ENCODE measurements at places on chromosomes 3 and 15. TPM values are rescaled to one million over a fixed set of nuclear protein-coding genes. Genes with fewer than 3 reads are reported as not detected.
A peak's percentile ranks its signal among the peaks of the same experiment; 100 is the strongest.

Gene CNTN3
- 5.8 TPM for polyA plus RNA-seq

Gene RAD51
- 12.5 TPM for polyA plus RNA-seq

Gene GXYLT2
- 14.1 TPM for polyA plus RNA-seq

Gene PLSCR5
- polyA plus RNA-seq, result not detected

DNA sequence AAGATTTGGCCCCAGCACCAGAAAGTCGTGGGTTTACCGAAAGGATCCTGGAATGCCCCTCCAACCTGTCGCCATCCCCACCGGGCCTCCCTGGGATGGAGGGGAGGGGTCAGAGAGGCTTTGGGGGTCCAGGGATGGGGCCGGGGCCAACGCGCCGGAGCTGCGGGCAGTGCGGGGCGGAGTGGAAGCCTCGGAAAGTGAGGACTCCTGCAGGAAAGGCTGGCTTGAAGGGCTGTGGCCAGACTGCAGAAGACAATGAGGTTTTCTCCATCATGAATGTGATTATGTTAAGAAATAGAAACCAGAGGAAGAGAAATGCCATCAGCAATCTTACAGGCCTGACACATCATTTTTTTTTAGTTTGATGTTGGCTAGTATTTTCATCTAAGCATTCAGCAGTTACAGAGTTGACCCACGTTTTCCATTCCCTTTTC lies 738 bp downstream of the YEATS2 start:
- peak; percentile 47 for DNase-seq

- no peak for DNase-seq
These were observed 42.0 kb downstream of the UMPS start for GRCh38 chr3:124772081-124772831.

DNA sequence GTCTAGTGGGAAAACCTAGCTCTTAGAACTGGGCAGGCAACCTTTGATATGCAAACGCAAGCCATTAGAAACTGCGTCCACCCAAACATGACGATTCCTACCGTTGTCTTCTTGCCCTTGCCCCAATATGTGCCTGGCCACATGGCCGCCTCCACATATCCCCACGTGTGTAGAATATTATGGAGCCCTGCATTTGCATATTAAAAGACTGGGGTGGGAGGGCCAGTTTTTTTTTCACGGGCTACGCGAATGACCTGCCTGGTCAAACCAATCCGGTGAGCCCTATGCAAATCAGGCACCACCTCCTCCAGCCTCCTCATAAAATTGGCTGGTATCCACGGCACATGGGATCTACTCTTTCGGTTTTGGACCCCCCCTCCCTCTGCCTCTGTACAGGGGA lies 381.0 kb upstream of the RGMA start:
- DNase-seq, result no peak

DNA sequence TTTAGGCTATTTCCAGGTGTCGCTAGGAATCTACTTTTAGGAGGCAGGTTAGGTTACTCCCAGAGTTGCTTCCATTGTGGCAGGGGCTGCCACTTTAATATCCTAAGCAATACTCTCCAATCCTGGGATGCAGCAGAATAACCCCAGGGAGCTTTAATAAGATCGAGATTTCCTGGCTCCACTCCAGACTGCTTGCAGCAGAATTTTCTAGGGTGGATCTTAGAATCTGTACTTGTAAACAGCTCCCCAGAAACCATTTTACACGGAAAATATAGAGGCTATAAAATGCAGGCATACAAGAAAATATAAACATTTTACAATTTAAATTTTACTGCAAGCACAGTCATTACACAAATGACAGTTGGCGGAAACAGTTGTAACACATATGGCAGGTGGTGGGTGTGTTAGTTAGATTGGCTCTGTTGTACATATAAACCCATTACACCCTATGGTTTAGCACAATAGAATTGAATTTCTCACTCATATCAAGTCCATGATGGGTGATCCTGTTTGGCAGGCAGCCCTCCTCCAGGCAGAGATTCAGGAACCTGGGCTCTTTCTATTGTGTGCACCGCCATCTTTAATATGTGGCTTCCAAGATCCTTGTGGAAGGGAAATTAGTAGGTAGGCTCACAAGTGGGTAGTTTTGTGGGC lies 35.0 kb upstream of the TNFAIP8L3 start:
- DNase-seq, result no peak

GRCh38 chr15:68232449-68232848 lies 2.9 kb upstream of the CLN6 start:
- no peak for DNase-seq

- DNase-seq, result no peak
These were observed 72.7 kb upstream of the DCLK3 start for GRCh38 chr3:36837089-36837488.

DNA sequence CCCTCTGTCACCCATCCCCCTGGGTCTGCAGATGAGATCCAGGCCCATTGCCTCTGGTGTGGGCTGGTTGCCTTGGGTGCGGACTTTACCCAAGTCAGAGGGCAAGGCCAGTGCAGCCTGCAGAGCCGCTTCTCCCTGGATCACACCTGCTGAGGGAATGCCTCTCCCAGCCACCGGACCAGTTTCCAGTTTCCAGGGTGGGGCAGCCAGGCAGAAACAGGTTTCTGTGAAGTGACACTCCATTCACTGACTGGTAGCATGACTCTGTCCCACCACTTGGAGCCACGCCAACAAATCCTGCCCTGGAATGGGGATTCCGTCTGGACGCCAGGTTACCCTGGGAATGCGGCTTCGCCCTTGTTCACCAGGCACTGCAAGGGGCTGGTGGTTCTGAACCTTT lies 30.0 kb downstream of the PAQR5 start:
- no peak for DNase-seq

- no peak for DNase-seq
These were observed 16.0 kb upstream of the TBC1D21 start for GRCh38 chr15:73857193-73857920.

- DNase-seq, result no peak
These were observed 43.1 kb downstream of the IGF2BP2 start for GRCh38 chr3:185781759-185782158.

- DNase-seq, result no peak
These were observed 48.5 kb downstream of the USP13 start for GRCh38 chr3:179701176-179701827.

Data from left renal cortex interstitium (tissue), 4 donors.